Temporal lobe (tissue), 4 donors: ENCODE measurements at places on chromosomes 7 and 10. TPM values are rescaled to one million over a fixed set of nuclear protein-coding genes. Genes with fewer than 3 reads are reported as not detected.

The SLC18A2 gene
- under 0.01 TPM for total RNA-seq

The LMTK2 gene
- total RNA-seq: 32.5 TPM

The AEBP1 gene
- total RNA-seq: 7.9 TPM

The ZNF467 gene
- total RNA-seq: 1.2 TPM

The INSYN2A gene
- 7.4 TPM for total RNA-seq

The EPHB6 gene
- total RNA-seq: 48.7 TPM

The FHIP2A gene
- total RNA-seq: 42.3 TPM

The LRRD1 gene
- total RNA-seq: 0.74 TPM

The CRPPA gene
- total RNA-seq: 4.4 TPM

The AKR1D1 gene
- not detected for total RNA-seq

The CPA2 gene
- not detected for total RNA-seq

The ACTA2 gene
- total RNA-seq: 20.7 TPM

The SPAG6 gene
- total RNA-seq: 1.2 TPM

The NSUN6 gene
- 30.0 TPM for total RNA-seq

The PLOD3 gene
- total RNA-seq: 9.6 TPM

The POLD2 gene
- total RNA-seq: 36.6 TPM

The CAMK1D gene
- 29.7 TPM for total RNA-seq

The PAPSS2 gene
- total RNA-seq: 3.0 TPM

The KCP gene
- total RNA-seq: 0.25 TPM

The SPDYE2 gene
- not detected for total RNA-seq

The CADPS2 gene
- total RNA-seq: 3.2 TPM

The WIPF3 gene
- 6.6 TPM for total RNA-seq

The CRYGN gene
- total RNA-seq: 0.25 TPM

The IKZF1 gene
- 3.0 TPM for total RNA-seq

The ZNF316 gene
- total RNA-seq: 18.4 TPM

The PGAM2 gene
- 1.7 TPM for total RNA-seq

The RBM20 gene
- 0.74 TPM for total RNA-seq

The UPK3BL2 gene
- total RNA-seq: 3.2 TPM

The FOXI2 gene
- total RNA-seq: not detected

The MMD2 gene
- 4.4 TPM for total RNA-seq

The GARIN1A gene
- total RNA-seq: 0.74 TPM

The MPP7 gene
- total RNA-seq: 1.2 TPM

The RET gene
- 2.2 TPM for total RNA-seq

The SKIDA1 gene
- total RNA-seq: 6.9 TPM

The FUOM gene
- total RNA-seq: 2.2 TPM

The C7orf57 gene
- total RNA-seq: 1.2 TPM

The LIPJ gene
- total RNA-seq: 0.74 TPM

The SPDYE5 gene
- total RNA-seq: not detected

The ECHDC3 gene
- 3.2 TPM for total RNA-seq

The PRR15 gene
- total RNA-seq: 0.25 TPM

The NEUROG3 gene
- not detected for total RNA-seq

The WNT16 gene
- 0.74 TPM for total RNA-seq
